GM04504 (cell line): ENCODE measurements at places on chromosomes 11 and 22.

GRCh38 chr22:38083931-38084631, at the start of gene SLC16A8:
SLC16A8 (minus strand) TSS chr22:38084184; CDS start chr22:38082873, 1,311 bp downstream.
- no peak for DNase-seq

DNA sequence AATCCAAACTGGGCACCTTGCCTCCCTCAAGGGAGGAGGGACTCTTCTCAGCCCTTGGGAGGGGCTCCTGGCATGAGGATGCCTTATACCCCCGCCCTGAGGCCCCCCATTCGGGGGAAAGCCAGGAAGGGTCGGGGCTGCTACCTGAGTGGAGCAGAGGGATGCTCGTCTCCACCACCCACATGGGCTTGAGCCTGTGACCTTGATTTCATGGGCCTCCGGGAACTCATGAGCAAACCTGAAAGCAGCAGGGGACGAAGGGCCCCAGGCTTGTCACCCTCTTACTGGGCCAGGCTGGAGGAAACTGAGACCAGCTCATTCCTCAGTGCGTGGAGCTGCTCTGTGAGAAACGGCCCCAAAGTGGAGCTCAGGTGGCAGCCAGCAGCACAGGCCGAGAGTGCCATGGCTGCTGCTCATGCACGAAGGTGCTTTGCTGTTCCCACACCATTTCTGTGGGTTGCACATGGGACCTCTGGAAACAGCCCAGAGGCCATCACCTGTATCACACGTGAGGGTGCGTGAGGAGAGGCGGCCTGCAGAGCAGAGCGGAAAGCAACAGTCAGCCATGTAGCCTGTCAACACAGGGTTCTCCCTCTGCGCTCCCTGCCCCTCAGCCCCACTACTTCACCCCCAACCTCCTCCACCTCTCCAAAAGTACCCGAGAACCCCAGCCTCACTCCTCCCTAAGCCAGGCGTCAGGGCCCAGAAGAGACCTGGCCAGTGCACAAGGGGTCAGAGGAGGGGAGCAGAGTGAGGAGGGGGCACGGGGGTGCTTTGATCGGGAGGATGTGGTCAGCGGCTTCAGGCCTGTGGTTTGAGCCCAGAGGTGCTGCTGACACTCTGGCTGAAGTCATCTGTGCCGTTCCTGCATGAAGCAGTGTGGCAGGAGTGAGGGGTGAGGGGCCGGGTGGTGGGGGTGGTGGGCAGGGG, 14.1 kb upstream of the IL2RB start:
- DNase-seq: no peak

DNA sequence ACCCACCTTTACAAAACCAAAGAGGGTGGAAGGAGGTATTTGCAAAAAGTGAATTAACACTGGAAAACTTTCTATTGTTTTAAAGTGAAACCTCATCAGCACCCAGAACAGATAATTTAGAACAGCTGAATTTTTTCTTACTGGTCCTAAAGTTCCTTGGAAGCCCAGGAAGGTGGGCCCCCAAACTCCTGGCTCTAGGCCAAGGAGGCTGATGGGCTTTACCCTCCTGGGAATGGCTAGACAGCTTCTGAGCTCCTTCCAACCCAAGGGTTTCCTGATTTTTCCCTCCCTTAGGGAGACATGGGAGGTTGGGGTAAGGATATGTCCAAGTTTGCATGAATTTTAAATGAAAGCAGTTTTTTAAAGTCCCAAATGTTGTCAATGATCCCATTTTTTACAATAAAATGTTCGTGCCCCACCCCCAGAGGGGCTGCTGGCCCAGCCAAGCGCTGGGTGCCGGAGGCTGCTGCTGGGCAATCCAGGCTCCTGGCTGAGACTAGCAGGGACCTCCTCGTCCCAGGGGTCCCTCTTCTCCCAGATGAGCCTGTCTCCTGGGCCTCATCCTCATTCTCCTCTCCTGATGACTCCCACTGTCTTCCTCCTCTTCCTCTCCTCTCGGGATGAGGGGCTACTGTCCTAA, 28.4 kb downstream of the RELT start:
- DNase-seq: no peak

DNA sequence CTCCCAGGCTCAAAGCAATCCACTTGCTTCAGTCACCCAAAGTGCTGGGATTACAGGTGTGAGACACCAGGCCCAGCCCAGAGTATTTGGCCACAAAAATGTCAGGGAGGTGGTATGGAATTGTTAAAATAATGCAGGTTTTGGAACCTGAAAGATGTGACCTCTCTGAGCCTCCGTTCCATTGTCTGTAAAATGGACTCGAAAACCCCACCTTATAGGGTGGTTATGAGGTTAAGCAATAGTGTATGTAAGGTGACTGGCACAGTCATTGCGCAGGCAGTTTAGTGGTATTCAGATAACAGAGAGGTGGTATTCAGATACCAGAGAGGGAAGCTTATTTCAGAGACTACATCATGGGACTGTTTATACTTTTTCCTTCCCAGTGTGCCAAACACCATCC, 52.5 kb upstream of the PRSS23 start:
- DNase-seq: no peak

DNA sequence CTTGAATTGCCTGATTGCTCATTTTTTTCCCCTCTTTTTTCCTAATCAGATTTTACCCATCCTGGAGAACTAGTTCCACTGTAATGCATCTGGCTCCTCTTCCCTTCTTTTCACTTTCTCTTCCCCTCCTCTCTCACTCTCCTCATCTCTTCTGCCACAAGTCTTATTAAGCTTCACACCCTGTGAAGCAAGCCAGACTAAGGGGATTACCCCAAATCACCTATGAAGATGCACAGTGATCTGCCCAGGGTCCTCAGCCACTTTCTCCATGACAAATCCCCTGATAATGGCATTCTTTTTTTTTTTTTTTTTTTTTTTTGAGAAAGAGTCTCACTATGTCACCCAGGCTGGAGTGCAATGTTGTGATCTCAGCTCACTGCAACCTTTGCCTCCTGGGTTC, 11.2 kb downstream of the UBASH3B start:
- no peak for DNase-seq

DNA sequence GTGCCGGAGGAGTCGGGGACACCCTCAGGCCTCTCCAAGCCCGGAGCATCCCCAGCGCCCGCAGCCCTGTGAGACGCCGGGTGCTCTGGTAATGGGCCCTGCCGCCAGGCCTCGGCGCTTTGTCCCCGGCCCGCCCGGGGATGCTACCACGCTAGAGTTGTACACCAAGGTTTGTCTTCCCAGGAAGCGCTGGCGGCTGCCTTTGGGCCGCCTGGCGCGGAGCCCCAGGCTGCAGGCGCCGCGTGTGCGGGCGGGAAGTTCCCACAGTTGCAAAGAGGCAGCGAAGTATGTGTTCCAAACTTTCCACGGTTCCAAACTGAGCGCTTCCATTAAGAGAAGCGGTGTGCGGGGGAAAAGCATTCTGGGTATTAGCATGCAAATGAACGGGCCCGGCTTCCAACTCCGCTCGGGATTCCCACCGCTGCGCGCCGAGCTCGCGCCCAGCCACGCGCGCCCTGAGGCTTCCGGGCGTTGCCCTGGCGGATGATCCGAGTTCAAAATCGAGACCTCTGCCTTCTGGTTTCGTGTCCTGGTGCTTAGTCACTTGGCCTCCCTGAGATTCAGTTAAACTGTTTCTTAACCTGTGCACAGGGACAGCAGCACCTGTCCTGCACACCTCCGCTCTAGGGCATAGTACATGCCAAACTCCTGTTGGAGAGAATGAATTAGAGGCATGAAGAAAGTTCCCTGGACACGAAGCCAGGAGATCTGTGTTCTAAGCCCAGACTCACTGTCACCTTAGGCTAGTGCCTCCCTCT, 1.3 kb upstream of the PATZ1 start:
- peak; percentile 32 for DNase-seq

DNA sequence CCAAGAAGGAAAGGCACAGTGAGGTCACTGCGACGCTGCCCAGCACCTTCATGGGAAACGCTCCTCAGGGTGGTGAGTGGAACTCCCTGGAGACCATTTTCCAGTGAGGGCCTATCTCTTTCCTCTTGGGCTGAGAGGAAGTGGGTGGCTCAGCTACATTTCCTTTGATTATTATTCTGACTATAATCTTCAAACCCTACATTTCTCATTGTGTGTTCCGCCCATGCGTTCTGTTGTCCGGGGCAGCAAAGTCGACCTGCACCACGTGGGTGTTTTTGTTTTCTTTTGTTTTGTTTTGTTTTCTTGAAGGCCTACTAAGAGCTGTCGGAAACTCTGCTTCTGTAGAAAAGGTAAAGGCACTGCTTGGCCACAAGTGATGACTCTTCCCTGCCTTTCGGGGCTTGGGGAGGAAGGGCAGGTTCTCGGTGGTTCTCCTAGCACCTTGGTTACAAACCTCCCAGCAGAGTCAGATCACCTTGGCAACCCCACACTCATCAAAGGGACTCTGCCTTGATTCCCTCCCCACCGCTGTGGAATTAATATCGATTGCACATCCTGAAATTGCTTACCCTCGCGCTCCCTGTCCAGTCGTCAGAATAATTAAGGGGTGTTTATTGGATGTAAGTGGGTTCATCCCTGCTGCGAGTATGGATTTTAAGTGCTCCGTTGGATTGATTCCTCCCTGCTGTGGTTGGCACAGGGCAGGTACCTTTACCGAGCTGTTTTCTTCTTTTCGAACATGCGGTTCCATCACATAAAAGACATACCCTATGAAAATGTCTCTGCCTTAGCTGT, 7.3 kb downstream of the PARVB start:
- DNase-seq: no peak

GRCh38 chr11:82698576-82699352, 34.9 kb downstream of the FAM181B start:
- DNase-seq: no peak

DNA sequence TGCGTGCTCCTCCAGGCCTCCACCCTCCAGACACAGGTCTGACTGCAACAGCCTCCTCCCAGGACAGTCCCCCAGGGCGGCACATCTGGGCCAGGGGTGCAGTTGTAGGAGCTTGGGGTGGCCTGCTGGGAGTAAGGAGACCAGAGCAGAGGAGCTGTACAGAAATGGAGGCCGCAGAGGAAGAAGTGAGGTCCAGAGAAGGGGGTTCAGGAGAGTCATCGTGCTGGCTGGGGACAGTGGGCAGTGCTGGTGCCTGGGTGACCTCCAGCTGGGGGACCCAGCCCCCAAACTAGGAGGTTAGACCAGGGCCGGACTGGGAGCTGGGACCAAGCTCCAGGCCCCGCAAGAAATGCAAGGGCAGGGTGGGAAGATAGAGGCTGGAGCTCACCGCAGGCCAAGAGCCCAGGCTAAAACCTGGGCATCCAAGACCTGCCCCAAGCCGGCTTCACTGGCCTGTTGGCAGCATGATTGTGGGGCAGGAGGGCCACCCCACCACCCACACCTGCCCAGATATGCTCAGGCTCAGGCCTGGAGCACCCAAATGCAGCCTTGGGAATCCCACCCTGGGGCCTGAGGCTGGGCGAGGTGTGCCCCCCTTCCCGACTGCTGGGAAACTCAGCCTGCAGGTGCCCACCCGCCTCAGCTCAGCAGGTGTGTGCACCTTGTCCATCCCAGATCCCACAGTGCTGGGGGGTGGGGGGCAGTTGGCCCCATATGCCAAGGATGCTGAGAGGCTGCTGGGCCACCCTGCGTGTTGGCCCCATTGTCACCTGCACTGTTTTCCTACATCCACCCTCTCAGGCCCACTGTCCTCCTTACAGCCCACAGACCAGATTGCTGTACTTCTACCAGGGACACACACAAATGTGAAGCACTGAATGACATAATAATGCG, 96.9 kb downstream of the MORC2 start:
- no peak for DNase-seq

DNA sequence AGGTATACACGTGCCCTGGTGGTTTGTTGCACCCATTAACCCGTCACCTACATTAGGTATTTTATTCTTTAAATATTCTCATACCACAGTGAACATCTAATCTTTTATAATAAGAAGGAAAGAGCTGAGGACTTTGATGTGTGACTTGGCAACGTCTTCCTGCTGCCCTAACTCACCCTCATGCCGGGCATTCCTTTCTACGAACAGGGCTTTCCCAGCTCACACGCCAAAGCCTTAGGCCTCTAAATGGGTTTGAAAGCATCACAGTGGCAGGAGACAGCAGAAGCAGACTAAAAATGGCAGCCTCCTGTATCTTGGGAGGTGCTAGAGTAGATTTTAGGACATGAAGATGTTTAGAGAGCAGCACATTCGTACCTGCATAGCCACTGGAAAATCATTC, 52.6 kb downstream of the CLTCL1 start:
- no peak for DNase-seq

DNA sequence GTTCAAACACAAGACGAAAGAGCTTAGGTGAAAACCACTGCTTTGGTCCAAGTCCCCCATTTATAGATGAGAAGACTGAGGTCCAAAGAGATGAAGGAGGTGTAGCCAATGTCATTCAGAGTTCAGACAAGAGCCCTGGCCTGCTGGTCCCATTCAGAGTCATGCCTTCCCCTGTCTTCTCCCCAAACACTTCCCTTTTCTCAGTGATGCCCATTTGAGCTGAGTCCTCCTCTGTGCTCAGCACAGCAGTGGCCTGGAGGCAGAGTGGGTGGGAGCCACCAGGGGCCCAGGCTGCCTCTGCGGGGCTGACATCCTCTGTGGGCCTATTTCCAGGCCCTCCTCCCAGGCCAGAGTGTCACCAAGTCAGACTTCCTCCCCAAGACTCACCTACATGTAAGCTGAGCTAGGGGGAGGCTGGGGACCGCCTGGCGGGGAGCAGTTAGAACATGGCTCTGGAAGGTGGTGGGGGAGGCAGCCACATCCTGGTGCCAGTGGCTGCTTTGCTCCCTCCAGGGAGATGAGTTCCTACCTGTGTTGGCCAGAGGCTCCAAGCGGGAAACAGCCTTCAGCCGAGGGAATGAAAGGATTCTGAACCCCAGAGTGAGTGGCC, 22.4 kb upstream of the LRRC10B start:
- no peak for DNase-seq

- no peak for DNase-seq
Measured at GRCh38 chr11:88152381-88152780, 22.9 kb downstream of the RAB38 start.

- no peak for DNase-seq
Measured at GRCh38 chr22:44364751-44365130, 52.0 kb upstream of the SHISAL1 start.

GRCh38 chr22:28706845-28707244, 27.2 kb upstream of the TTC28 start:
- DNase-seq: no peak

DNA sequence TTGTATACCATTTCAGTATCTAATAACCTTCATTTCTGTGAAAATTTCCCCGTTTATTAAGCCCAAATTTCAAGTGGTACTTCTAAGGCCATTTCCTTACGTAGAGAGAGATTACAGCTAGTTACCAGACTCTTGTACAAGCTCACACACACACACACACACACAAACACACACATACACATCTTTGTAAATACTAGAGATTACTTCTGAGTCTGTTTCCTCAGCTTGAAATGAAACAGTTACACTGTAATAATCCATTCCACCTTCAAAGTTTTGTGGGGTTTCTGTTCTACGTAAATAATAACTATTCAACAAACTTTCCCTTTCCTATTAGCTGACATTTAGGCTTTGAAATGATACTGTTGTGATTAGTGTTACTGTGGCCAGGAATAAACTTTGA, 6.2 kb downstream of the POGLUT3 start:
- no peak for DNase-seq

DNA sequence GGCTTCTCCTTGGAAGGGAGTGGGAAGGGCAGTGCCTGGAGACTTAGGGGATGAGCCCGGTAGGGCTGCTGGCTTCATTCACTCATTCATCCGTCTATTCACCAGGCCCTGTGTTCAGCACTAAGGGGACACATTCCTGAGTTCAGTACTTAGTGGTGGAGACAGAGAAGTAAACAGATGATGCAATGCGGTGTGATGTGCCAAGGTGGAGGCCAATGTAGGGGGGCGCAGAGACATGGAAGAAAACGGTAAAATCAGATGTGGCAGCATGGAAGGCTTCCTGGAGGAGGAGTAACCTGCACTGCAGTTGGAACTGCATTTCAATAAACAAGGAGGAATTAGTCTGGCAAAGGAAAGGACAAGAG, 21.3 kb downstream of the GRIK4 start:
- DNase-seq: no peak
